ENCODE measurements at places on chromosomes 6 and 20.
A peak's percentile ranks its signal among the peaks of the same experiment; 100 is the strongest.

DNA sequence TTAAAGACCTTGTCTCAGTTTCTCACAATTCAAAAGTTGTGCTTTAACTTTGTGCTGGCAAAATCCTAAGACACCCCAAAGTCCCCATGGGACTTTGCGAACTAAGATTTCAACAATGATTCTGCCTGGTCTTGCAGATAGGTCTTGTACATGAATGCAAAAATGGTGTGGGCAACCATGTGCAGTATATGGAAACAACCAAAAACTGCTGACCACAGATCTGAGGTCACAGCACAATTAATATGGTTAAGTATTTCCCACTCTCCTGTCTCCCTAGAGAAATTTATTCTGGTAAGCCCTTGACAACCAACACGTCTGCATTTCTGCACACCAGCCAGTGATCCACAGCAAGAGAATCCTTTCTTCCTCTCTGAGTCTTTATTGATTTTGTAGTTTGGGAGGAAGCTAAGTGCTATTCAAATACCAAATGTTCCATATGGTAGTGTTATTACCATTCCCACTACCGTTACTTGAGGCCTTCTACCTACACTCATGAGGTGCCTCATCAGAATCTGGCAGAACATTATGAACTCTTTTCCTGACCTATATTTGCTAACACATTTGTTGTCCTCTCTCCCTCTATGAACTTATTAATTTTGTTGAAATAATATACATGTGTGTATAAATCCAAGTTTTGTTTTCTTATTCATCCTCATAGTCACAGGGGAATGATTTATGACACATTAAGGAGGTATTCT, 178.7 kb downstream of the ATXN1 start:
- peak; percentile 13 for DNase-seq

DNA sequence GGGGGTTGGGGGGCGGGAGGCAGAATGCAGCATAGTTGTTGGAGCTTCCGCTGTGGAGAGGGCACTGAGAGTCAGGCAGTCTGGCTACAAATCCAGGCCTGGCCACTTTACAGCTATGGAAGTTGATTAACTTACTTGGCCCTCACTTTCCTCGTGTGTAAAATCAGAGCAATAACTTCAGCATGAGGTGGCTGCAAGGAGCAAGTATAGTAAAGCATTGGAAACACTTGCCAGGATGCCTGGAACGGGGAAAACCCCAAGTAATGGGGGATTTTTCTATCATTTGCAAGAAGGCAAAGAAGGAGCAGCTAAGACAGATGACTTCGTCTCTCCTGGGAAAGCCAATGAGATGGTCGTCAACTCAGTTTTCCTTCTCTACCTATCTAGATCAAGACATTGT, 35.8 kb downstream of the AGPAT4 start:
- DNase-seq, result no peak

- no peak for DNase-seq
These were observed 21.1 kb downstream of the RPRD1B start for GRCh38 chr20:38054647-38055046.

GRCh38 chr20:32574296-32575226, 10.6 kb downstream of the NOL4L start:
- peak; percentile 28 for DNase-seq

DNA sequence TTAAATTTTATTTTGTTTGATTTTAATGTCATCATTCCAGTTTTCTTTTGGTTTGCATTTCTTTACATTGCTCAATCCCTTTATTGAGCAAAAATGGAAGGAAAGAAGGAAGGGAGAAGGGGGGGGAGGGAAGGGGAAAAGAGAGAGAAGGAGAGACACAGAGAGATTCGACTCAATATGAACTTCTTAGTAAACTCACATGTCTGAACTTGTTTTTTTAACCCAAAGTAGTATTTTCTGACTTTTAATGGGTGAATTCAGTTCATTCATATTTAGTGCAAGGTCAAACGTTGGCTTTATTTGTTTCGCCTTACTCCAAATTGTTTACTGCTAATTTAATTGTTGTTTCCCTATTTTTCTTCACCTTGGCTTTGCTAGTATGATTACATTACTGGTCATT, 278.6 kb downstream of the COL12A1 start:
- no peak for DNase-seq

DNA sequence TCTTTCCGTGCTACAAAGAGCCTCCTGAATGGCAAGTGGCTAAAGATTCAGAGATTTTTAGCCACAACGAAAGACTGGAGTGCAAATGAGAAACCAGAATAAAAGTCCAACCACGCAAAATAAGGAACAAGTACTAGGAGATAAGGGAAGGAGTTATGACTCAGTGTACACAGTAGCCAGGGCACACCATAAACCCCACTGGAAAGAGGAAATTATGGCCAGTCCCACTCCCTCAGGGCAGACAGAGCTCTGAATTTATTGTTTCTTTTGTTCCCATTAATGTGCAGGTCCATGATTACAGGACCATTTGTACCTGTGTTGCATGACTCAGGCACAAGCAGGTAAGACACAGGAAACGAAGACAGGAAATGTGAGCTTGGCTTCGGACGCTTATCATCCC, 150.3 kb upstream of the PREP start:
- peak; percentile 92 for DNase-seq

DNA sequence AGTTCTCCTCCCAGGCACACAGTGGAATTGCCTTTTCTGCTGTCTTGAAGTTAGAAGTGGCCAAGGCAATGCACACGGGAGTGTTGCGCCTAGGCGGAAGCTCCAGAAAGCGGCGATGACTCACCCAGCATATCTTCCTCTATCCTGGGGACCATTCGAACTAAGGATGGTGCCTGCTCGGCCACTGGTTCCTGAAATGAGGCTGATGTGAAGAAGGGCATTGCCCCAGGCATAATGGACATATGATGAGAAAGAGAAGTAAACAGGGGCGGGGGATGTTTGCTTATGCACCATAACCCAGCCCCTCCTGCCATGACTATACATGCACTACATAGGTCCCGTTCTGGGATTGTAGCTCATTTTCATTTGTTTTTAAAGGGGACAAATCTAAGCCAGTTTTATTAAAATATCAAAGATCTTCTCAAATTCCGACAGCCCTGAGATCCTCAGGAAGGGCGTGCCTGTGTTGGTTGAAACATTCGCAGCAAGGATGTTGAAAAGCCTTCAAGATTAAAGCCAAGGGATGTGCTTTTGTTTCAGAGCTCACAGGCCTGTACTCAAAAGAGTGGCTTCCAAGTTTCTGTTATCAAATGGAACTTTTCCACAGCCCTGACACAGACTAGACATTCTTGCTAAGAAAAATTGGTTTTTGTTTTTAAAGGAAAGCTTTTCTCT, 218.5 kb downstream of the LY86 start:
- peak; percentile 40 for DNase-seq

DNA sequence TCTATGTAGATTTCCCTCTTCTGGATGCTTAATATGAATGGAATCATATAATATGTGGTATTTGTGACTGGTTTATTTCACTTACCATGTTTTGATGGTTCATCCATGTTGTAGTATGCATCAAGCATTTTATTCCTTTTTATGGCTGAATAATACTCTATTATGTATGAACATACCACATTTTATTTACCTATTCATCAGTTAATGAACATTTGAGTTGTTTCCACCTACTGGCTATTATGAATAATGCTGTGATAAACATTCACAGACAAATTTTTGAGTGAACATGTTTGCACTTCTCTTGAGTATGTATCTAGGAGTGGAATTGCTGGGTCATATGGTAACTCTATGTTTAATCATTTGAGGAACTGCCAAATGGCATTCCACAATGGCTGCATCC, 14.9 kb upstream of the ZNF451 start:
- DNase-seq, result no peak

- peak; percentile 96 for DNase-seq
These were observed 532.0 kb downstream of the BCKDHB start for GRCh38 chr6:80638213-80639055.

DNA sequence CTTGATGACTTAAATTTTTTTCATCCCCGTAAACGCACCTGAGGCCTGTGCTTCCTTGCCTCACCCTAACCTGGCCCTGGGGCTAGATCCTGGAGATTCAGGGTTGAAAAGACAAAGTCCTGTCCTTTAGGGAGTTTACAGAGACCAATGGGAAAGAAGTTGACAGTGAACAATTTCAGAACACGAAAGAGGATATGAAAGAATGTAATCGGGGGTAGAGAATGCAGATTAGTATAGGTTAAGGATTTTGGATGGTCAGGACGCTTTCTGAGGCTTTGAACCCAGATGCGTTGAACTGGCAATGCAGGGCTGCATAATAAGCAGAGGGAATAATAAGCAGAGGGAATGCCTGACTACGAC, 1.7 kb upstream of the FBXO5 start:
- DNase-seq, result peak; percentile 78

GRCh38 chr6:130537447-130537846, 171.6 kb downstream of the TMEM200A start:
- DNase-seq, result no peak

DNA sequence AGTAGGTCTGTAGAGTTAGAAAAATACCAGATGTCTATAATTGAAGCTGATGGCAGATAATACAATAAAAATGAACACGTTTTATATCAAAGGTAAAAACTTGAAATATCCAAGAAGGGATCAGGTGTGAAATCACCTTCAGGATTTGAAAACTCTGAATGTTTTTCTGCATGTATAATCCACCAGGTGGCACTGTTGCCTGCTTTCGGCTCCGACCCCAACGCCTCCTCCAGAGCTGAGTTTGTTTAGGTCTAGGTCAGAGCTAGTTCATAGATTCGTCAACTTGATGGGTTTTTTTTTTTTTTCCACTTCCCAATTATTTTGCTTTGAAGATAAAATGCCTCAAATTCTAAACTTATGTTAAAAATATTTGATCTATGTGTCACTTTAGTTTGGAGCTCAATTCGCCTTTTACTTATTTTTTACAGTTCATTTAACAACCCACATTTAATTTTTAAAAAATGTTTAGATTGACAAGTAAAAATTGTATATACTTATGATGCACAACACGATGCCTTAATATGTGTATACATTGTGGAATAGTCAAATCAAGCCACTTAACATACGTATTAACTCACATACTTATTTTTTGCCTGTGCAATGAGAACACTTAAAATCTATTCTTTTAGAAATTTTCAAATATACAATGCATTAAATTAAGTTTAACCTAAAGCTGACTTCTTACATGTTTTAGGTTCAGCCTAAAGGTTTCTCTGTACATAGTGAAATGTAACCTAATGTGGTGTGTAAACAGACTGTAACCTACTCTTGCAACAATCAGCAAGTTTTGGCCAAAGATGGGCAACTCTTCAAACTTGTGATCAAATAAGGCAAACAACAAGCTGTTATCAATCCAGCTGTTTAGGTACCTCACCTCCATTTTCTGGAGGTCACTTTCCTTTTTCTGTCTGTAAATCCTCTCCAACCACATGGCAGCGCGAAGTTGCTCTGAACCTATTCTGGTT, 39.4 kb upstream of the ENPP4 start:
- DNase-seq, result peak; percentile 77

DNA sequence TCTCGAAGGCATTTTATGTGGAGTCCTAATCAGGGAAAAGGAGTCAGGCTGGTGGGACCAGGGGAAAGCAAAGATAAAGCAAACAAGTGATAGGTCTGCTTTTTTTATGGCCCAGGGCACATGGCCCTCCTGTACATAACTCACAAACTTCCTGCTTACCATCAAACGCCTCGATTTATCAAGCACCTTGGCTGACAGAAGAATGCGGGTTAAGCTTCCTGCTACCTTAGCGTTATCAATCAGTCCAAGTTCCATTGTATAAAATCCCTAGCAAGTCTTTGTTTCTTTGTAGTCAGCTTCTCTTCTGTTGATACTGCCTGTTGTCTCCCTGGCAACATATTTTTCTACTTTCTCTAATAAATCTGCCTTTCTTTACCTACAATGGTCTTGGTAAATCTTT, 4.1 kb upstream of the TRIM27 start:
- DNase-seq, result no peak

- no peak for DNase-seq
These were observed 17.4 kb upstream of the CD83 start for GRCh38 chr6:14100138-14100537.

DNA sequence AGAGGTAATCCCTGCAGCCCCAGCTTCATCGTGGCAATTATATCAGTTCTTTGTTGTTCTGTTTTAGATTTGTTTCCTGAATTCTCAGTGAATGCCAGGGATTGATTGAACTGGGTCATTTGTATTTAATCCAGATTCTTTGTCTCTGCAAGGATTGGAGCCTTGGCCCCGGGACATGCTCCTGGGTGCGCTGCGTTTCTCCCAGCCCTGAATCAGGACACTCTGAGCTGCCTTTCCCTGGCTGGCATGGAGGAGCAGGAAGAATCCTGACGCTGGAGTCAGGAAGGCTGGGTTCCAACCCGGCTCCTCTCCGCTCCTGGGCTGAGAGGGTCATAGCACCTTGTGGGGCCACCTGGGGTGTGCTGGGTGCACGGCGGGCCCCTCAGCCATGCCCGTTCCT, 545.6 kb downstream of the QKI start:
- DNase-seq, result no peak

DNA sequence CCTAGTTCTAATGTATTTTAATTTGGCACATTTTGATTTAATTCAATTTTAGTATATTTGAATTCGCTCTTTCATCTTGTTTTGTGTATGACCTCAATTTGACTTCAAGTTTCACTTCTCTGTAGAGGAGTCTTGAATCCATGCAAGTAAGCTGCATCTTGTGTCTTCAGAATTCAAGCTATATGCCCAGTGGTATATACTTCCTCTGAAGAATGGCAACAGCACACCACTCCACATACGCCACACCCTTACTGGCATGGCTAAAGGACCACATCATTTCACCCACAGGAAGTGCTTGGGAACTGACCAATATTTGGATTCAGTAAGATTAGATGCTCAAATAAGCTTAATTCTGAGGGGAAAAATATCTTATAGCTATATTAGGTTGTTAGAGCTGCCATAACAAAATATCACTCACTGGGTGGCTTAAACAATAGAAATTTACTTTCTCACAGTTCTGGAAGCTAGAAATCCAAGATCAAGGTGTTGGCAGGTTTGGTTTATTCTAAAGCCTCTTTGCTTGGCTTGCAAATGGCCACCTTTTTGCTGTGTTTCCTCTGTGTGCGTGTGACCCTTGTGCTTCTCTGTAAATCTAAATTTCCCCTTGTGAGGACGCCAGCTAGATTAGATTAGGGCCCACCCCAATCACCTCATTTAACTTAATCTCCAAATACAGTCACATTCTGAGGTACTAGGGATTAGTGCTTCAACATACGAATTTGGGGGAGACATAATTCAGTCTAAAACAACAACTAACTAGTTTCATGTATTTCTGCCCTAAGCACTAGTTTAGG, 2.8 kb upstream of the ASF1A start:
- peak; percentile 34 for DNase-seq

GRCh38 chr20:19232997-19233794, 20.8 kb downstream of the SLC24A3 start:
- DNase-seq, result no peak

DNA sequence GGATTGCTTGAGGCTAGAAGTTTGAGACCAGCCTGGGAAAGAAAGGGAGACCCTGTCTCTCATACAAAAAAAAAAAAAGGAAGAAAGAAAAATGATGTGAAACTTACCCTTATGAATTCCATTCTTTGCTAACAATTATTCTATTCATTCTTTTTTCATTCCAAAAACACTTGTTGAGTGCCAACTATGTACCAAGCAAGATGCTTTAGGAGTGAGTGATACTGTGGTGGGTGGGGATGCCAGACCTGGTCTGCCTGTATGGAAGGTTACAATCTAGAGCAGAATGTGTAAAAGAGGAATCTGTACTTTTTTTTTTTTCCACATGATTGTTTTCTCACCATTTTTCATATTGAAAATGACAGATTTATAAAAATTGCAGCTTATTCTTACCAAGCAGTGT, 73.8 kb upstream of the TULP1 start:
- DNase-seq, result no peak

Measured in NCI-H69 (cell line).